ENCODE measurements at places on chromosomes 16 and 17. TPM values are rescaled to one million over a fixed set of nuclear protein-coding genes. Genes with fewer than 3 reads are reported as not detected.

CIAO2B gene
- total RNA-seq: 71.3 TPM

CSH1 gene
- not detected for total RNA-seq

FA2H gene
- total RNA-seq: 2.1 TPM

TMEM100 gene
- 0.48 TPM for total RNA-seq

DPEP3 gene
- total RNA-seq: 10.6 TPM

PYY gene
- total RNA-seq: 0.42 TPM

KRT20 gene
- not detected for total RNA-seq

RNF157 gene
- total RNA-seq: 14.9 TPM

EVPLL gene
- not detected for total RNA-seq

DNAH17 gene
- total RNA-seq: 0.67 TPM

KRTAP4-6 gene
- total RNA-seq: not detected

SLC35G6 gene
- not detected for total RNA-seq

TSNAXIP1 gene
- 0.37 TPM for total RNA-seq

CD7 gene
- total RNA-seq: 0.86 TPM

DNAH9 gene
- total RNA-seq: 0.86 TPM

CTRB1 gene
- not detected for total RNA-seq

TMEM220 gene
- total RNA-seq: 4.2 TPM

CFAP97D1 gene
- 0.07 TPM for total RNA-seq

MPV17L gene
- total RNA-seq: 7.3 TPM

WNT9B gene
- total RNA-seq: not detected

SPNS3 gene
- total RNA-seq: not detected

ANKRD40 gene
- 50.1 TPM for total RNA-seq

IGSF6 gene
- not detected for total RNA-seq

ALDH3A1 gene
- total RNA-seq: 0.46 TPM

SLC35G3 gene
- total RNA-seq: not detected

SEPTIN1 gene
- 0.84 TPM for total RNA-seq

ZCCHC14 gene
- 27.1 TPM for total RNA-seq

PHF12 gene
- total RNA-seq: 65.7 TPM

TBC1D3G gene
- total RNA-seq: not detected

TBC1D3H gene
- not detected for total RNA-seq

CES5A gene
- not detected for total RNA-seq

PRSS8 gene
- 87.7 TPM for total RNA-seq

CHRNB1 gene
- 13.8 TPM for total RNA-seq

SERPINF2 gene
- 1.6 TPM for total RNA-seq

EXOC3L1 gene
- 1.3 TPM for total RNA-seq

CCL2 gene
- total RNA-seq: 3.1 TPM

CHST4 gene
- total RNA-seq: 12.1 TPM

JUP gene
- 98.6 TPM for total RNA-seq

ESRP2 gene
- 45.8 TPM for total RNA-seq

ZNF423 gene
- 52.3 TPM for total RNA-seq

KCNJ12 gene
- 1.5 TPM for total RNA-seq

CX3CL1 gene
- total RNA-seq: 1.4 TPM

ZFPM1 gene
- 3.4 TPM for total RNA-seq

ABCA8 gene
- total RNA-seq: not detected

TP53TG3 gene
- total RNA-seq: not detected

CHAD gene
- 0.17 TPM for total RNA-seq

ADORA2B gene
- total RNA-seq: 3.3 TPM

SPOP gene
- total RNA-seq: 24.8 TPM

CLEC18B gene
- 0.59 TPM for total RNA-seq
